ENCODE measurements at places on chromosomes 4 and X.

- DNase-seq, result no peak
These were observed 122.1 kb downstream of the REELD1 start for GRCh38 chr4:146336410-146336807.

DNA sequence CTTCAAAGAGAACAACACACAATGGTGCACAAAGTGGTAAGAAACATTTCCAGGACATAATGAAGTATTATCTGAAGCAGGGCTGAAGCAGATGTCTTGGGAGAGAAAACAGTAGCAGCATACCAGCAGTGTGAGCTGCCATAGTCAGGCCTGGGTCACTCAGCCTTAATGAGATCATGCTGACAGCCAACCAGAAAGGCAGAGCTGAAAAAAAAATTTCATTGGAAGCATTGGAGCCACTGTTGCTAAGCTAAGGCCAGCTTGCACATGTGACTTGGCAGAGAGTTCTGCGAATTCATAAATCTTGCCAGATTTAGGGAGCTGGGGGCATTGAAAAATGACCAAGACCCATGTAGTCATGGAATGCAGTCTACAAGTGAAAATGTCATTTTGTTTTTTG lies 444.0 kb upstream of the PITX2 start:
- no peak for DNase-seq

- no peak for DNase-seq
These were observed 27.5 kb downstream of the OR13H1 start for GRCh38 chrX:131571348-131571747.

DNA sequence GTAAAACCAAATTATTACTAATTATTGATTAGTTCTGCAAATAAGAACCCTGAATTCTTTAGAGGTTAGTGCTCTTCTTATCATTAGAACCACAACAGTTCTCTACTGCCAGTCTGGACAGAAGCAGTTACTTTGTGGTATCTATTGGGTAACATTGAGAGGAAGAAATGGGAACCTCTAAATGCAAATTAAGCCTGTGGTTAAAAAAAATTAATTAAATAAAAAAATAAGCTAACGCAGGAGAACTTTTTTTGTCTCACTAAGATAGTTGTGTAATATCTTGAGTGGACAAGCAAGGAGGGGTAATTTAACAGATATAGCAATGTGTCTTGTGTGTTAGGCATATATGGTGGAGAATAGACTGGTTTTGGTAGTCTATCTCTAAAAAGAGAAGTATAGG lies 32.9 kb upstream of the TET2 start:
- DNase-seq, result peak; percentile 18

DNA sequence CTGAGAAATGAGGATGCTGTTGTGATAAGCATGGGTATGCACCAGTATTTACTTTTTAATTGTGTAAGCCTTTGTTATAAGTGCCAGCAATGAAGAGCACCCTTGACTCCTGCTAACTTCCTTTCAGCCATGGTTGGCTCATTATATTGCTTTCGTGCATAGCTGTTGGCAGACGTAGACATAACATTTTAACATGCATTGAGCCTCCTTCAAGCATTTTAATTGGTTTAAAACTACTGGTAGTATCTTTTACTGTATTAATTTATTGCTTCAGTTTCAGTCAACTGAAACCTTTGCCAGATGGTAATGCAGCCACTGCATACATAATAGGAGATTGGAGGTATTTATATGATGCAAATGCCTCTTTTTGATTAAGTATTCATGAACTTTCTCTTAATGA lies 1285.4 kb downstream of the PCDH18 start:
- DNase-seq, result no peak

GRCh38 chrX:47576021-47576898 lies 6.0 kb upstream of the TIMP1 start:
- no peak for DNase-seq

DNA sequence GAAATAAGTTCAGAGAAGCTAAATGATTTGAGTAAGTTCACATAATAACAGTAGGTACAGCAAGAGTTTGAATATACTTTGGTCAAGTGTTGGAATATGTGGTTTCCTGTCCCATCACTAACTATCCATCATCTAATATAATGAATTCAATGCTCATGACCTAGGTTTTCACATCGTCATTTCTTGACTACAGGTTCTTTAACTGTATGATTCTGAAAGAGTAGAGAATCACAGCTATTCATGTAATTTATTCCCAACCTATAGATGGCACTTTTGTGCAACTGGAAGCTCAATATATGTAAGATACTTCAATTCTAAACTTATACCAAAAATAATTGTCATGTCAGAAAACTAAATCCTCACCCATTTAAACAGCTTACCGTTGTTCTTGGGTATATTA lies 53.1 kb downstream of the TIGD2 start:
- DNase-seq, result no peak

- DNase-seq, result peak; percentile 17
These were observed 9.3 kb upstream of the PRMT9 start for GRCh38 chr4:147693218-147693617.

DNA sequence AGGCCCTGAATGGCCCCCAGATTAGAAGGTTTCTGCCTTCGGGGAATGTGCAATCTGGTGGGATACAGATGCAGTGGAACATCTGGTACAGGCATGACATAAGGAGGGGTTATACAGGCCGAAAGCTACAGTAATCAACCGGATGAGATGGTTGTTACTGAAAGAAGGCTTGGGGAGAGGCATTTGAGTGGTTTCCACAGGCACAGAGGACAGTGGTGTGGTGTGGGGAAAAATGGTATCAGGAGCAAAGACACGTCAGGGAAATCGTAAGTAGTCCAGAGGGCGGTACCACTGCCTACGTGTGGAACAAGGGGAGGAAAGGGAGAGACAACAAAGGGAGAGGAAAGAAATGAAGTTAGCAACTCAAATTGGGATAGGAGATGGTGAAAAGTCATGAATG lies 3.0 kb downstream of the PDLIM3 start:
- DNase-seq, result no peak

GRCh38 chr4:2364654-2365053 lies 53.8 kb downstream of the ZFYVE28 start:
- peak; percentile 21 for DNase-seq

DNA sequence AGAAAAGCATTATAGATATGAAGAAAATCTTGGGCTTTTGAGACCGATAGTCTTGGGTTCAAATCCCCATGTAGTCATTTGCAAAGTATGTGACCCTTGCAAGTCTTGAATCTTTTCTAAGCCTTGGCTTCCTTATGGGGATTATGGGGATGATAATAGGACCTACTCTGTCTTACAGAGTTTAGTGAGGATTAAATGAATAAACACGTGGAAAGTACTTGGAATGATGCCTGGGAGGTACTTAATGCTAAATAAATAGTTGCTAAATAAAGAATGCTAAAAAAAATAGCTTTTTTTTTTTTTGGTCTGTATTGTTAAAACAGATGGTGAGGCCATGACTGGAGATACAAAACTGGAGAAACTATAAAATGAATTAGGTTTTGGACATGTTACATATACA lies 292.7 kb downstream of the GPAT3 start:
- no peak for DNase-seq

DNA sequence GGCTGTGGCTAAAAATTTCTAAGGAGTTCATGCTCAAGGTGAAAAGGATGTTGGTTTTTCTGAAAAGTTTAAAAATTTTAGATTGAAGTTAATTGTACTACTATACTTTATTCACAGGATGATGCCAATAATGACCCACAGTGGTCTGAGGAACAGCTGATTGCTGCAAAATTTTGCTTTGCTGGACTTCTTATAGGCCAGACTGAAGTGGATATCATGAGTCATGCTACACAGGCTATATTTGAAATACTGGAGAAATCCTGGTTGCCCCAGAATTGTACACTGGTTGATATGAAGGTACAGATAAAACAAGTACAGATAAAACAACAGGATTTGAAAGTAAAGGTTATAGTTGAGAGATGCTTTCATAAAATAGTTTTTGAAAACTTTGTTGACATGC lies 12.2 kb downstream of the PAICS start:
- DNase-seq, result no peak

GRCh38 chrX:13669246-13669737 lies 16.4 kb downstream of the TCEANC start:
- DNase-seq, result peak; percentile 78

DNA sequence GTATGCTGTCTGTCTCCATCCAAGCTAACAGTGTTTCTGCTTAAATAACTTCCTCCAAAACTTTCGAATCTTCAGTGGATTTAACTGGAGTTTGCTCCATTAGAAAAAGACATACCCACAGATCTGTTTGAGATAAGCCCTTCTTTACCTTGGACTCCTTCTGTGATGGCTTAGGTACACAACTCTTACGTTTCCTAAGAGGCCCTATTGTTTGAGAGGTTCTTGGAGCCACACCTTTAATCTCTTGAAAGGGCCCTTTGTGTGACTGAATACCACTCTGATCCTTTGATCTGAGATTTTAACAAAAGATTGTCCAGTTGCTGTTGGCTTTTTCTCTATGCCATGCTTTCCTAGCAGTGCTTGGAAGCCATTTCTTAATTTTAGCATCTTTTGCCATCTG lies 92.5 kb downstream of the AKAP4 start:
- no peak for DNase-seq

- DNase-seq, result peak; percentile 74
These were observed 28.1 kb downstream of the SMIM43 start for GRCh38 chr4:121736735-121737351.

GRCh38 chr4:78566834-78567499 lies 15.4 kb downstream of the ANXA3 start:
- DNase-seq, result no peak

GRCh38 chrX:670645-671044 lies 40.1 kb downstream of the SHOX start:
- no peak for DNase-seq

GRCh38 chr4:123984886-123985285 lies 588.3 kb downstream of the SPRY1 start:
- no peak for DNase-seq

DNA sequence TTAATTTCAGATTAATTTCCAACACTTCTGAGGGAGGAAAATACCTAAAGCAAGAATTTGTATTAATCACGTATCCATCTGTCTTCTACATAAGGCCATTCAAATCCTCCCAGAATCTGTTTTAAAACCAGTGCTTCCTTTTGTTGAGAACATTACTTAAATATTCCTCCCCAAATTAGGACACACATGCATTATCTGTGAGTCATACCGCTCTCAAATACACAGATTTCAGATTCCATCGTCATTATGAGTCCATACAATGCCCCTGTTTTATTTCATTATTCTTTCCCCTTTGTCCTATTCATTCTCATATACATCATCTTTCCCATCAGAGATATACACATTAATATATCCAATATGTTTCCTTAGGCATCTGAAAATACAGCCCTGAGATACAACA lies 57.3 kb upstream of the PRSS12 start:
- no peak for DNase-seq

DNA sequence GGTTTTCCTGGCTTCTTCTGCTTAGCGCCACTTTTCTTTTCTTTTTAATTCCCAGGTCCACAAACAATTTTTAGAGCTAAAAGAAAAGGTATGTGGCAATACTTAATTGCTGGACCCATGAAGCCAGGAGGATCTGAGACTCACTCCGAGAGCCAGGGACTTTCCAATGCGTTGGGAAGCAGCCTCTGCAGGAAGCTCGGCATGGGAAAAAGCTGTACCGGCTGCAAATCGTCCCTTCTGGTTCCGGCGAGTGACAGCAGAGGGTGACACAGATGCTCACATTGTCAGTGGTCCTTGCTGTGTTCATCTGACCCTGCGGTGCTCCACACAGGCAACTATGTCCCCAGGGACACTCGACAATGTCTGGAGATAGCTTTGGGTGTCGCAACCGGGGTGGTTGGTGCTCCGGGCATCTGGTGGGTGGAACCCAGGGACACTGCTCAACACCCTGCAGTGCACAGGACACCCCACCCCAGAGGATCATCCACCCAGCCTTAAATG lies 164.0 kb downstream of the PRKX start:
- no peak for DNase-seq

GRCh38 chrX:18537068-18537467 lies 111.7 kb downstream of the CDKL5 start:
- no peak for DNase-seq

GRCh38 chr4:168408620-168409019 lies 71.7 kb downstream of the DDX60L start:
- no peak for DNase-seq

DNA sequence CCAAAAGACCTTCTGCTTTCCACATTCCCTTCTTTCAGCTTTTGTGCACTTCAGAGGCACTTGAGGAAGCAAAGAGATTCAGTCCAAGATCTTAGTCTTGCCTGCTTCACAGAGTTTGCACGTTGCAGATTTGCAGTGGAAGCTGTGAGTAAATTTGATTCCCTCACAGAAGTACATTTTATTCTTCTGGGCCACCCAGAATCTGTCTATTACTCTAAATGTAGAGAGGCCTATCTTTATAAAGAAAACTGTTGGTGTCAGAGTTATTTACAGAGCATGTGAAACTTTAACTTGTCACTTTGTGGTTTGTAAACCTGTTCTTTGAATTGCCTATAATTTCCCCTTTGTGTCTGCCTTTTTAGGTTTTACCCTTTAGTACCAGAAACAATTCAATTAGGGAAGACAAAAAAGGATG lies 15.5 kb downstream of the SPRY1 start:
- DNase-seq, result no peak

DNA sequence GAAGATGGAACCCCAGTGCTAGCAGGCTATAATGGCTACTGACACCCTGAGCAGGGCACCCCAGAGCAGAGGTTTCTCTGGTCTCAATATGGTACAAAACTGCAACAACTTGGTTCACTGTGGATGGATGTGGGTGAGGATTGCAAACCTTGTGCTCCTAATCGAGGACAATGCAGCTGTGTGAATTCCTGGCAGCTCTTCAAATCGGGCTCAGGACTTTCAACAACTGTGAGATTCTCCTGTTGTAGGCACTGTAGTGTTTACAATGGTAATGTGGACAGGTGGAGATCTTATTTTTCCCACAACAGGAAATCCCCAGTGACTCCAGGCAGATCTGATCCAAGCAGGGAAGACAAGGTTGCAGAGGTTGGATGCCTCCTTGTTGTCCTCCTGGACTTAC lies 101.5 kb downstream of the RCHY1 start:
- no peak for DNase-seq

GRCh38 chr4:8238036-8238511 lies 31.5 kb upstream of the HTRA3 start:
- peak; percentile 37 for DNase-seq

GRCh38 chrX:143580266-143580665 lies 55.6 kb downstream of the SLITRK4 start:
- peak; percentile 62 for DNase-seq

- DNase-seq, result peak; percentile 52
These were observed 1.0 kb upstream of the THAP9 start for GRCh38 chr4:82899374-82900065.

GRCh38 chr4:20421603-20421985 lies 169.9 kb downstream of the SLIT2 start:
- no peak for DNase-seq

GRCh38 chrX:131763674-131764073 lies 219.8 kb downstream of the OR13H1 start:
- no peak for DNase-seq

GRCh38 chrX:136765821-136766356 lies 14.8 kb downstream of the ARHGEF6 start:
- no peak for DNase-seq

GRCh38 chrX:54920610-54921426 lies at the start of gene TRO:
TSS of gene TRO (plus strand) at chrX:54920824. CDS start at chrX:54922247, 1,423 bp downstream.
- DNase-seq, result no peak

All from suppressor macrophage (primary cell).